ENCODE measurements at places on chromosomes 2 and 18.

DNA sequence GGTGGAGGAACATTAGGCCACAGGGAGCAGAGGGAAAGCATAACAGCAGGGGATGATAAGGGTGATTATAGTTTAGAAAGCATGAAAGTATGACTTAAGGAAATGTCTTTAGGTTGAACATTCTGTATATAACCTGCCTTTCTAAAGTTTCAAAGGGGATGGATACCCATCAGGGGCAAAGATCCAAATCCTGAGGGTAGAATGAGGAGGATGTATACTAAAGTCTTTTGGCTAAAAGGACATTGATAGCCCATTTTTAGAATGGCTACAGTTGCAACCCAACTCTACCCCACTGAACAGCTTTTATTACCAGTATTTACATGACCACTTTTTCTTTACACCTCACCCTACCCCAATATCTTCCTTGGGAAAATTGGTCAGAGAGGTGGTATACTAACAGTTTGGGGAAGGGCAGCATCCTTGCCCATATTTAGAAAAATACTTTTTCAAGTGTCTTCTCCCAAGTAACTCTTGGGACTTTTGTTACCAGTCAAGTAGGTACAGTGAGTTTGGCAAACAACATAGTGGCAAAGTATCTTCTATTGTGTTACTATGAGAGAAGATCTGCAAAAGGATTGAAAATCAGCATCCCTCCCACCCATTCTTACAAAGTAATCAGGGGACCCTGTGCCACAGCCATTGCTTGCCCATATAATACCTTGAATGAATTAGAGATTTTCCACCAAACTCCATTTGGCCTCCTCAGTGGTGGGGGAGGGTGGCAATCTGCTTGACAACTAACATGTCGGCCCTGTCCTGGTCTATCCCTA is 8.3 kb downstream of the MAT2A start:
- DNase-seq = no peak

DNA sequence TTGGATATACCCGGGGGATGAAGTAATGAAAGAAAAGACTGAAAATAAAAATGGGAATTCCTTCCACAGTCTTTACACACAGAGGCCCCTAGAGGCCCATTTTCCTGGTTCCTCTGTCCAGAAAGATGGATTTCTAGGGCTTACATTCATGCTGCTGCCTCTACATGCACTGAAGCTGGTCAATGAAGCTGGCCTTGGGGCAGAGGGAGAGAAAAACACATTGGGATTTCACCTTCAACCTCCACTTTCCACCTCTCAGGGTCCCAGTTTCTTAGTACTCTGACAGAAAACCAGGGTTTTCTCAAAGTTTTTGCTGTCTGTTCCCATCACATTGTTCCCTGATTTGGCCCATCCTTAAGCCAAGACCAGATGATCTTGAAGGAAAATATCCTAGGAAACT is 154.6 kb upstream of the ZSWIM2 start:
- no peak for DNase-seq

DNA sequence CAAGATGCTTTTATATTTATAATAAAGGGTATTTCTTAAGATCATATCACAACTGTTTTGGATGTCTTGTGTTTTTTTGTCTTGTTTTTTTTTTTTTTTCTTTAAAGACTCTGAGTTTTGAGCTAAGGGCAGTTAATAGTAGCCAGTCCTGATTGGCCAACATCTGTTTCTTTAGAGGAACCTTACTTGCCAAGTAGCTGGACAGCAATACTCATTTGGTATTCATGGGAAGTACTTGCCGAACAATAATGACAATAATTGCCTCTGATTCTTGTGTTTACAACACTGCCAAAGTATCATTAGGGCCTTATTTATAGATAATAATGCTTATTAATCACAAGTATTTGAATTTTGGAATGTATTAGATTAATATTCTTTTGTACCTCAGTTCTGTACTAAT is 17.1 kb upstream of the POU3F3 start:
- no peak for DNase-seq

DNA sequence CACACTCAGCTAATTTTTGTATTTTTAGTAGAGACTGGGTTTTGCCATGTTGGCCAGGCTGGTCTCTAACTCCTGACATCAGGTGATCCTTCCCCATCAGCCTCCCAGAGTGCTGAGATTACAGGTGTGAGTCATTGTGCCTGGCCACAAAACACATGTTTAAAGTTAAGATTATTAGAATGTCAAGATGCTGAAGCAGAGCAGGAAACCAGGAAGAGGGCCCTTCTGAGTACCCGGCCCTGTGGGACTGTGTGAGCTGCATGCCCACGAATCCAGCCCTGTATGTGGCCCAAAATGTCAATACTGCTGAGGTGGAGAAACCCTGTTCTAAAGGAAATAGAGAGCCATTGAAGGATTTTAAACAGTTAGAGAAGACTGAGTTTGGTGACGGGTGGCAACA is 31.0 kb upstream of the REV1 start:
- DNase-seq = no peak

GRCh38 chr2:98833172-98833916 is 102.4 kb upstream of the MGAT4A start:
- no peak for DNase-seq

GRCh38 chr2:109257653-109258052 is 128.6 kb downstream of the SH3RF3 start:
- DNase-seq = no peak

DNA sequence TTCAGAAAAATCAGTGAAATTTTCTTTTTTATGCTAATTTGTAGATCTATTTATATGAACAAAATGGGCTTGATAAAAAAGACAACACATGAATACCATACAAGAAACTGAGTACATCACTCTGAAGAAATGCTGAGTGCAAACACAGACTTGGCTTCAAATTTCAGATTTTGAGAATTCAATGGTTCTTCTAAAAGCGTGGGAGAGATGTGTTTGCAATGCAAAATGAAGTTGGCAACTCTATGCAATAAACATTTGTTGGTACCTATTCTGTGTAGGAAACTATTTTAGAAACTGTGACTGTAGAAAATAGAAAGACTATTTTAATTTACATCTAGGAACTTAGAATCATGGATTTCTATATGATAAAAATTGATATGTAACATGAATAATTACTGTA is 1834.1 kb upstream of the CELF4 start:
- no peak for DNase-seq

DNA sequence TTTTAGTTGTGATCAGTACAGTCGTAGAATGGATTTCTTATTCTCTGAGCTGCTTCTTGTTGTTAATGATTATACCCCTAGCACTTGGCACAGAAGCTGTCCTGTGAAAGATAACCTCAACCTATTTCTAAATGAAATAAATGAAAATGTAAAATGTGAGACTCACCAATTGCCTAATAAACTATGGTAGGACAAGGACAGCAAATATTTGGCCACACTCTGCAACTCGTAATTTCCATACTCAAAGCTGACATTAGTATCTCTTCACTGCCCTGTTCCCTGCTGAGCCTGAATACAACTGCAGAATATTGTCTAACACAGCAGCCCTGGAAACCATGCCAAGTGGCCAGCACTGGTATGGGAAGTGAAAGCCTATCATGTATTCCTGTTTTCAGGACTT is 34.5 kb downstream of the TMEM182 start:
- no peak for DNase-seq

DNA sequence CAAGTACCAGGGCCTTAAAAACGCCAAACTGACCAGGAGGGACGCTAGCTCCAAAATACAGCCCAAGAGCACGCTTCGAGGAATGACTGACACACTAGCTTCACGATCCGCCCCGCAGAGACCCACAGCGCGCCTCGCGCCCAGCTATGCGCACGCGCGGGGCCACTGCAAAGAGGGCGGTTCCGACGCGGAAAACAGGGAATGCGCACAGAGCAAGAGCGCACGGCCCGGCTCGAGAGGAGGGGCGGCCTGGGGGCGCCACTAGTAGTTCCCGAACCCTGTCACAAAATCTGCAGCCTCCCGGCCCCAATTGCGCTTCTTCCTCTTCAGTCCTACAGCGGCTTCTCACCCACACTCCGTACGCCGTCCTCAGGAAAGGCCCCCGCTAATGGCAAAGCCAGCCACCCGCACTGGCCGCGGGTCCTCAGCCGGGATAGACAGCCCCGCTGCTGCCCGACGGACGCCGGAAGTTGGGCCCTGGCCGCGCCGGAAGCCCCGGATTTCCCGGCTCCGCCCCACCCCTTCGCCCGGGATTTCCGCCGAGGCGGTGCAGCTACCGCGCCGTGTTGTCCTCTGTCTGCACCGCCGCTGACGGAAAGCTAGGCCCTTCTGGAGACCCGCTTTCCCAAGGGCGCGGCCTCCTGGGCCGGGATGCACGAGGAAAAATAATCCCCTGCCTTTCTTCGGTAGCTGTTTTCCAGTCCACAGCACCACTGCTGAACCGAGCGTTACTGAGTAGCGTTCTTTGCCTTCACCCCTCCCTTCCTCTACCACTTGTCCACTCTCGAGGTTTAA is at the start of gene HDHD2:
TSS of gene HDHD2 (minus strand) at position 472 of the 795 bp plus-strand sequence. CDS start 14,061 bp downstream, outside the sequence.
- peak; percentile 88 for DNase-seq

DNA sequence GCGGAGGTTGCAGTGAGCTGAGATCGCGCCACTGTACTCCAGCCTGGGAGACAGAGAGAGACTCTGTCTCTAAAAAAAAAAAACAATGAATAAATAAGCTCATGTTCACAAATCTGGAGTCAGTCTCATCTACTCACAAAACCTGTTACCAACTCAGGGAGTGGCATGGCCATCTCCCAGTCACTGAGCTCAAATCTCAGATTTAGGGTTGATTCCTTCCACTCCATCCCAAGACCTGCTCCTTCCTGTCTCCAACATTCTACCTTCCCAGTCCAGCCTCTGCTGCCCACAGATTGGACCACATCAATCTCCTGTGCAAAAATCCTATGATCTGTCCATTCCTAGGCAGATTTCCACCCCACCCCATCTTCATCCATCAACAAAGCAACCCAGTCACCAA is 1.6 kb downstream of the STAT1 start:
- no peak for DNase-seq

Measured in nephron progenitor cell (in vitro differentiated cells).